Activated T-cell treated with anti-CD3 and anti-CD28 coated beads for 48 hours (primary cell): ENCODE measurements at places on chromosomes 2 and 18.
A peak's percentile ranks its signal among the peaks of the same experiment; 100 is the strongest.

DNA sequence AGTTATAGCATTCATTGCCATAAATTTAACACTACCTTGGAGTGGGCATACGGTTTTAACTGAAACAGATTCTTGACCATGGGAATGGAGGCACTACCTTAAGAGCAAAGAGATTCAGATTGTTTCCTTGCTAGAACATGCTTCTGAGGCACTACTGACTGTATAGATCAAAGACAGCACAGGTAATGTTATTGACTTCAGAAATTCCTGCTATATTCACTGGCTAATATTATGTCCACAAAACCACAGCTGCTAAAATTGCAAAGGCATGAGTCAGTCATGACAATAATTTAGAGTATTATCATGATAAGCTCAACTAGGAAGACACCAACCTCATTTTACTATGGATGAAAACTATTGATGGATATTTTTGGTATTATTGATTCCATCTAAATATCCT is 39.4 kb downstream of the SLC8A1 start:
- DNase-seq: no peak

DNA sequence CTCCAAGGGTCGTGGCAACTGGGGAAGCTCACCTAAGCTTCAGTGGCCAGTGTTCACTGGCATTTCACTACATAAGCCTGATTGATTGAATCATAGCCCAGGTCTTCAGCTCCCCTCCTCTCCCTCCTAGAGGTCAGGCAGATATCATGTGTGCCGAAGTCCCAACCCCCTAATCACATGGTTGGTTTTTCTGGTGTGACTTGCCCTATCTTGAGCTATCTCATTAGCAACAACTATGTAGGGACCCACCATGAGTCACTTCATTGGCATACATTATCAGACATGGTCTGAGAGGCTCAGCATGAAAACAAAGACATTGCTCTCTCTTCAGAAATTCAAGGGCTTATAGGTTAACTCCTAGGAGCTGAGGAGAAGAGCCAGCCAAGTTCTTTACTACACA is 76.8 kb downstream of the LYPD1 start:
- no peak for DNase-seq

DNA sequence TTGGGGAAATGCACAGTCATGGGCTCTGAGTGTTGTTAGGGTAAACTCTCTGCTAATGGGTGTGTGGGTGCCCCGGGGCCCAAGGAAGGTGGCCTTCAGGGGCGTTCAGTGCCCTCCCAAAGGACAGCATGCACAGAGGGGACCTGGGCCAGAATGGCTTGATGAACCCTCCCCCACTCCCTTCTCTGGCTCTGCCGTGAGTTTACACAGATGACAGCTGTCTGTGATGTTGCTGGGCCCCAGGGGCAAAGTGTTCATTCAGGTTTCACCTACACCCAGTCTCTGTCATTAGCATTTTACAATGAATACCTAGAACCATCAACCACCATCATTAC is 3.2 kb downstream of the NPPC start:
- DNase-seq: no peak

GRCh38 chr2:101173707-101174295 is 22.6 kb upstream of the TBC1D8 start:
- peak; percentile 21 for DNase-seq

DNA sequence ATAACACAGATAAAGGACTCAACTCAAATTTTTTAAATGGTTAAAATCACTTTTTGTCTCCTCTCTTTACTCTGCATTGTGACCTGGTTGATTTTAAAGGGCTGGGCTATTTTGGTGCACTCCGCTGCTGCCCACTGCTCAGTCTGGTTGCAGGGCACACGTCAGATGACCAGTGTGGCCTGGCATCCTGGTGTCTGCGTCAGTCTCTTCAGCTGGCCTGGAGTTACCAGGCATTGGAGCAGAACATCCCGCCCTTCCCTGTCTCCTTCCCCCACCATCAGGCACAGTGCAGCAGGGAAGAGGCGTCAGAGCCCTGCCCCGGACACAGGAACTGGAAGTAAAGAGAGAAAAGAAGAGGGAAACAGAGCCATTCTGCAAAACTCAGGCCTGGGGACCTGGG is 8.9 kb downstream of the C1QL2 start:
- no peak for DNase-seq

DNA sequence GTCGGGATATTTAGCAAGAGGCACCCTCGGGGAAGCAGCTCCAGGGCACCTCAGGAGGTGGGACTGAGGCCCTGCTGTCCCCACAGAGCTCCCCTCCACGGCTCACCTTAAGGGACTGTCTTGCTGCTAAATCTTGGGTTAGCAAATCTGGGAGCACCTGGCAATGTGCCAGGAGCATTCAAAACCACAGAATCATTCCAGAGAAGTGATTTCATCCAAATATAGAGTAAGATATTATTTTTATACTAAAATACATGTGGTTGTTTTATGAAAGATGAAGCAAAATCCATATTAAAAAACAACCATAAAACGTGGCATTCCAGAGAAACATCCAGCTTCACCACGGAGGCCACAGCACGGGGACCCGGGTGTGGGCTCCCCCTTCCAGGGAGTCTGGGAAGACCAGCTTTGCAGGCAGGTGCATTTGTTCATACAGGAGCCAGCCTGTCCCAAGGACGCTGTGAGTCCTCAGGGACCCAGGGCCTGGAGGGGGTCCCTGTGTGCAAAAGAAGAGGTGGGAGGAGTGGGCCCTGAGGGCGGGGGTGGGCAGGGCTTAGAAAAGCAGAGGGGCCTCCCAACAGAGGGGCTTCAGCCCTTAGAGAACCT is 16.3 kb downstream of the HS1BP3 start:
- no peak for DNase-seq

DNA sequence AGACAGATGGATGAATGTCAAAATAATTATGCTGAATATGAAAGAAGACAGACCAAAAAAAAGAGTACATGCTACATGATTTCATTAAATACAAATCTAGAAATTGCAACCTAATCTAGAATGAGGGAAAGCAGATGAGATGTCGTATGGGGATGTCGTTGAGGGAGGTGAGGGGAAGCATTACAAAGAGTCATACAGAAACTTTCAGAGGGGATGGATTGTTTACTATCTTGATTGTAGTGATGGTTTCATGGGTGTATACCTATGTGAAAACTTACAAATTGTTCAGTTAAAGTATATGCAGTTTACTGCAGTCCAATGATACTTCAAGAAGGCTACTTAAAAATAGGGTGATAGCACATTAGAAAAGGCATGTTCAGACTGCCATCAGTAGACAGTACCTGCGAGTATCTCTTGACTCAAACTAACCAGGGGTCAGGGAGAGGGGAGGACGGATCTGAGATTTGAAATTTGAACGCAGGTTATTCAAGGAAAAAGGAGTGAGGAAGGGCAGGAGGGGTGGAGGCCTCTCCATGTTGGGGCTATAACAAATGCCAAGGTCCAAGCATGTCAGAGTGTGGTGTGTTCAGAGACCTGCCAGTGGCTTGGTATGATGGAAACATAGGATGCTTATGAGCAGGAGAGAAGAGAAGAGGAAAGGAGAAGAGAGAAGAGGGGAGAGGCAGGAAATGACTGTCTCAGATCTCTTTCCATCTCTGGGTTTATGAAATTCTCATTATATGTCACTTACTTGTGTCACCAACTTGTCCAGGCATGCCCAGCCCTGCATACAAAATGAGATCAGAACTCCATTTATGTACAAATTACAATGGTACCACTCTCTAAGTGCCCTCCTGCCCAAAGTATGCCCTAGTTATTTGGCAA is 257.3 kb upstream of the CXCR4 start:
- DNase-seq: no peak

DNA sequence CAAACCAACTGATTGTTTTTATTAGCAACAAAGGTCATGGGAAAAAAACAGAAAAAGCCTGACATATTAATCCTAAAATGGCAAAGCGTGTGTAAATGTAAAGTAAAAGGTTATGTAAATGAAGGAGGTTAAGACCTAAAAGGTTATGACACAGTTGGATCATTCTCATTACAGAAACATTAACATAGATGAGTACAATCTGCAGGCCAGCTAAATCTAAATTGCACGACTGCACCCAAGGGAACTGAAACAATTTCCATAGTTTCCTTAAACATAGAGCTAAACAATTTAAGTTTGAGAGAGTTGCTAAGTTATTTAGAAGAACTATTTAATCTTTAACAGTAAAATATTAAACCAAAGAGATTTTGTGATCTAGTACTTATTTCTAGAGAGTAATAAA is 151.6 kb upstream of the UBE2E3 start:
- no peak for DNase-seq

GRCh38 chr2:241217320-241218031 is 29.0 kb downstream of the ANO7 start:
- DNase-seq: peak; percentile 29

DNA sequence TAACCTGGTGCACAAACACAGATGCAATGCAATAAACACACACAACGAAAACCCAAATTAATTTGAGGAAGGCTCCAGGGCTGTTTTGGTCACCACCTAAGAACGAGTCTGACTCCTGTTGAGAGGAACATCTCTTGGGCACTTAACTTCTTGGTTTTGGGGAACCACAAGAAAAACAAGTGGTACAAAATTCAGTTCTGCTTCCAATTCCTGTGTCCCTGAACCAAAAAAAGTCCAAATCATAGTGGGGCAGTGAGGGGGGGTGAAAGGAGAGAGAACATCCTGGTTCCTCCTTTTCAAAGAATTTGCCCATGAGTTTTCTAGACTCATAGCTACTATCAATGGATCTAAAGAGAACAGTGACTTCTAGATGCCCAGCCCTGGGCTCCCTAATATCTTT is 143.6 kb downstream of the COL4A4 start:
- no peak for DNase-seq
